ENCODE measurements at places on chromosomes 13 and 19. TPM values are rescaled to one million over a fixed set of nuclear protein-coding genes. Genes with fewer than 3 reads are reported as not detected.
A peak's percentile ranks its signal among the peaks of the same experiment; 100 is the strongest.

GRCh38 chr13:106593132-106593531 lies 25.2 kb upstream of the ARGLU1 start:
- no peak for DNase-seq
- no peaks in the 10 kb centered on the region for H3K36me3 ChIP-seq
- no peak overlapping the region for H3K4me3 ChIP-seq

- DNase-seq: no peak
- H3K4me3 ChIP-seq: no peak overlapping the region
- no peaks in the 10 kb centered on the region for H3K36me3 ChIP-seq
- no peak overlapping the region for H3K27ac ChIP-seq
- no peaks in the 10 kb centered on the region for H3K4me1 ChIP-seq
Observed at GRCh38 chr19:30696514-30696913, 324.3 kb downstream of the ZNF536 start.

GRCh38 chr13:50244355-50244712 lies 229.1 kb downstream of the KCNRG start:
- H3K4me1 ChIP-seq: no peaks in the 10 kb centered on the region
- no peak overlapping the region for H3K27ac ChIP-seq
- DNase-seq: no peak
- no peaks in the 10 kb centered on the region for H3K36me3 ChIP-seq

- no peaks in the 10 kb centered on the region for H3K4me1 ChIP-seq
- H3K27ac ChIP-seq: no peak overlapping the region
- DNase-seq: no peak
- H3K4me3 ChIP-seq: no peak overlapping the region
Observed at GRCh38 chr13:36839981-36840380, 21.0 kb downstream of the RFXAP start.

- no peaks in the 10 kb centered on the region for H3K27me3 ChIP-seq
- no peaks in the 10 kb centered on the region for H3K36me3 ChIP-seq
Observed at GRCh38 chr19:7743425-7743841, 3.9 kb downstream of the CD209 start.

DNA sequence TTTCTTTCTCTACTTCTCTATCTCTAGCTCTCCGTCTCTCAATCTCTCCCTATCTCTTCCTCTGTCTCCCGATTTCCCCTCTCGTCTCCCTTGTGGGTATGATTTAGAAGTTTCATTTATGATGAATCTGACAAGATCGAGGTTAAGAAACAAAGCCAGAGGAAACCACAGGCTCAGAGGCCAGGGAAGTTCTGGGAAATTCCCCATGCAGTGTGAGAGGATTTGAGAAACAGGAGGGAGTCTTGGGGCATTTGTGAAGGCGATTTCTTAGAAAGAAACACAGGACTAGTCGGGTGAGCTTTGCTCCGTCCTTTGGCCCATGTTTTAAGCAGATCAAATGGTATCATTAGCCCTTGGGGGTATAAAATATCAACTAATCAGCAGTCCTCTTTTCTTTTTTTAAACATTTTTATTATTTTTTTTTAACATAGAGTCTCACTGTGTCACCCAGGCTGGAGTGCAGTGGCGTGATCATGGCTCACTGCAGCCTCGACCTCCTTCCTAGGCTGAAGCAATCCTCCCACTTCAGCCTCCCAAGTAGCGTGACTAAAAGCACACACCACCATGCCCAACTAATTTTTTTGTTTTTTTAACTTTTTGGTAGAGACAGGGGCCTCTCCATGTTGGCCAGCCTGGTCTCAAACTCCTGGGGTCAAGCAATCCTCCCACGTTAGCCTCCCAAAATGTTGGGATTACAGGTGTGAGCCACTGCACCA lies 25.8 kb downstream of the TNFSF9 start:
- H3K27me3 ChIP-seq: no peaks in the 10 kb centered on the region
- H3K36me3 ChIP-seq: no peaks in the 10 kb centered on the region
- H3K27ac ChIP-seq: no peak overlapping the region
- H3K4me1 ChIP-seq: no peaks in the 10 kb centered on the region
- no peak overlapping the region for H3K4me3 ChIP-seq

DNA sequence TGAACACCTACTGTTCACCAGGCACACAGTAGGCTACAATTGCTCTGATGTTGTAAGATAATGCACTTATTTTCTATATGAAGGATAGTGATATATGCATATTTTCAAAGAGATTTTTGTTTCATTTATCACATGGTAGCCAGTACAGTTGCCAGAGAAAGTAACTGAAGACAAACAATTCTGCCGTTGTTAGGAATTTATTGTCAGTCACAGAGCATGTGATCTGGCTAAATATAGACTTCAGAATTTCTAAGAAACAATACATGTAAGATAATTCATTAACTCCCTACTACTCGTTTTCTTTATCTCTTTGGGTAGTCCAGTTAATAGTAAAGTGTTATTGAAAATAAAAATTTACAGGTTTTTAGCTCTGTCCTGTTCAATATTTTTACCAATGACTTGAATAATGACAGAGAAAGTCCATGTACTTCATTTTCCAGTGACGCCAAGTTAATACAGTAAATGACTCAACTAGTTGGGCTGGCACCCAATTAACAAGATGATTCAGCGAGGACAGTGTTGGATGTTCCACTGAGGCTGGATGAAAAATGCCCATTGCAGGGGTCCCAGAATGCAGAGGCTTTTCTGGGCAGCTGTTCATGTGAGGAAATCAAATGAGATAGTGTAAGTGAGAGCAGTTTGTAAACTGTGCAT lies 35.6 kb downstream of the GJA3 start:
- H3K4me1 ChIP-seq: no peaks in the 10 kb centered on the region
- no peaks in the 10 kb centered on the region for H3K27me3 ChIP-seq
- H3K4me3 ChIP-seq: no peak overlapping the region
- no peak overlapping the region for H3K27ac ChIP-seq

DNA sequence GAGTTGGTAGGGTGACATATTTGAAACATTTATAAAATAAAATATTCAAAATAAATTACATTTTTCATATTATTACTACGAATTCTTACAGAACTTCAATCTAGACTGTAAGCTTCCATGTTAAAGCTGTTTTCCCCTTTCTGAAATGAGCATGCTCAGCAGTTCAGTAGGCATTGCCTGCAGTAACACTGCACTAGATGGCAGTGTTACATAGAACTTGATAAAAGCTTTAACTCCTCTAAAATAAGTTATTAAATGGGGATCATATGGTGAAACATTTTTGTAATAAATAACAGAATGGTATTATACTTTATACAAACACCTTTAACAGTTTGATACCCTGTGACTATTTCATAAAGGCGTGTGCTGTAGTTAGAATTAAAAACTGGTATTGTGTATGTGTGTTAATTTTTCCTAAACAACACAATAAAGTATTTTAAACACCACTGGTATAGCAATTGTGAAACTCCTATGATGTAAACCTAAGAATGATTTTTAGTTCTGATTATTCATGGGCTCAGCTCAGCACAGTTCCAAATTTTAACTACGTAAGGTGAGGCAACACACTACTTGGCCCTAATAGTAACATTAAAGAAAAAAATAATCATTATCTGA lies 11.6 kb upstream of the GPR18 start:
- no peaks in the 10 kb centered on the region for H3K27me3 ChIP-seq
- no peaks in the 10 kb centered on the region for H3K36me3 ChIP-seq
- no peak overlapping the region for H3K27ac ChIP-seq
- no peaks in the 10 kb centered on the region for H3K4me1 ChIP-seq
- H3K4me3 ChIP-seq: no peak overlapping the region
- DNase-seq: no peak

GRCh38 chr13:114115191-114115671 lies 17.2 kb downstream of the RASA3 start:
- H3K4me3 ChIP-seq: no peak overlapping the region
- no peaks in the 10 kb centered on the region for H3K36me3 ChIP-seq
- no peak for DNase-seq
- H3K4me1 ChIP-seq: peaks cover 4% of the 10 kb centered on the region

GRCh38 chr13:58858870-58859371 lies 1227.4 kb downstream of the PCDH17 start:
- H3K36me3 ChIP-seq: no peaks in the 10 kb centered on the region
- H3K4me1 ChIP-seq: no peaks in the 10 kb centered on the region
- H3K4me3 ChIP-seq: no peak overlapping the region
- no peaks in the 10 kb centered on the region for H3K27me3 ChIP-seq

GRCh38 chr13:76552807-76553206 lies 333.4 kb downstream of the KCTD12 start:
- no peak overlapping the region for H3K4me3 ChIP-seq
- H3K4me1 ChIP-seq: no peaks in the 10 kb centered on the region
- H3K27ac ChIP-seq: no peak overlapping the region
- no peaks in the 10 kb centered on the region for H3K27me3 ChIP-seq

DNA sequence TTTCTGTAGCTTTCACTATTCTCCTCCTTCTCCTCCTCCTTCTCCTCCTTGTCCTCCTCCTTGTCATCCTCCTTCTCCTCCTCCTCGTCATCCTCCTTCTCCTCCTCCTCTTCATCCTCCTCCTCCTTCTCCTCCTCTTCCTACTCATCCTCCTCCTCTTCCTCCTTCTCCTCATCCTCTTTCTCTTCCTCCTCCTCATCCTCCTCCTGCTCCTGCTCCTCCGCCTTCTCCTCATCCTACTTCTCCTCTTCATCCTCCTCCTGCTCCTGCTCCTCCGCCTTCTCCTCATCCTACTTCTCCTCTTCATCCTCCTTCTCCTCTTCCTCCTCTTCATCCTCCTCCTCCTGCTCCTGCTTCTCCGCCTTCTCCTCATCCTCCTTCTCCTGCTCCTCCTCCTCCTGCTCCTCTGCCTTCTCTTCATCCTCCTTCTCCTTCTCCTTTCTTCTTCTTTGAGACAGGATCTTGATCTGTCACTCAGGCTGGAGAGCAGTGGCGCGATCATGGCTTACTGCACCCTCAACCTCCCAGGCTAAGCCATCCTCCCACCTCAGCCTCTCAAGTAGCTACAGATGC lies 36.3 kb downstream of the TRPM4 start:
- no peak for DNase-seq
- H3K4me1 ChIP-seq: peaks cover 4% of the 10 kb centered on the region
- no peaks in the 10 kb centered on the region for H3K27me3 ChIP-seq
- H3K36me3 ChIP-seq: no peaks in the 10 kb centered on the region
- no peak overlapping the region for H3K4me3 ChIP-seq

GRCh38 chr19:38303517-38304351 lies at the start of gene C19orf33:
C19orf33 (plus strand) TSS chr19:38304251; CDS start chr19:38304262, 11 bp downstream.
- no peak for DNase-seq
- H3K27me3 ChIP-seq: no peaks in the 10 kb centered on the region
- no peaks in the 10 kb centered on the region for H3K36me3 ChIP-seq
- no peak within 1 kb of the TSS for H3K4me3 ChIP-seq
- peaks cover 5% of the 10 kb centered on the region for H3K4me1 ChIP-seq
- H3K27ac ChIP-seq: no peak within 1 kb of the TSS

DNA sequence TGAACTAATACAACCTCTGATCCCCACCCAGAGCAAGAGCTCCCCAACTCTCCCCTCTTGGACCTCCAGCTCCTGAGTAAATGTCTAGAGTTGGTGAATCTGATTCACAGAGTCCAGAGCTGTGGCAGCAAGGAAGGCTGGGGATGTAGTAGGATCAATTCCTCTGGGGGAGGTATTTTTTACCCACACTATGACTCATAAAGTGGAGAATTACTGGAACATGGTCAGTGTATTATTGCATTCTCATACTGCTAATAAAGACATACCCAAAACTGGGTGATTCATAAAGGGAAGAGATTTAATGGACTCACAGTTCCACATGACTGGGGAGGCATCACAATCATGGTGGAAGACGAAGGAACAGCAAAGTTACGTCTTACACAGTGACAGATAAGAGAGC lies 496.7 kb downstream of the EFNB2 start:
- no peak overlapping the region for H3K27ac ChIP-seq
- no peaks in the 10 kb centered on the region for H3K27me3 ChIP-seq
- DNase-seq: no peak
- no peaks in the 10 kb centered on the region for H3K4me1 ChIP-seq
- H3K36me3 ChIP-seq: no peaks in the 10 kb centered on the region
- H3K4me3 ChIP-seq: no peak overlapping the region

- H3K4me3 ChIP-seq: peak within 1 kb of the TSS; percentile 19
- H3K27ac ChIP-seq: peak within 1 kb of the TSS; percentile 47
- peak; percentile 54 for DNase-seq
- H3K27me3 ChIP-seq: no peaks in the 10 kb centered on the region
- no peaks in the 10 kb centered on the region for H3K4me1 ChIP-seq
- H3K36me3 ChIP-seq: no peaks in the 10 kb centered on the region
Observed at GRCh38 chr19:10270616-10271394, at the start of gene ICAM1. ICAM1 (plus strand) TSS chr19:10271120; CDS start chr19:10271160, 40 bp downstream.

- no peak overlapping the region for H3K27ac ChIP-seq
- H3K27me3 ChIP-seq: no peaks in the 10 kb centered on the region
- H3K4me3 ChIP-seq: no peak overlapping the region
Observed at GRCh38 chr19:34662919-34663318, 14.0 kb downstream of the SCGB2B2 start.

DNA sequence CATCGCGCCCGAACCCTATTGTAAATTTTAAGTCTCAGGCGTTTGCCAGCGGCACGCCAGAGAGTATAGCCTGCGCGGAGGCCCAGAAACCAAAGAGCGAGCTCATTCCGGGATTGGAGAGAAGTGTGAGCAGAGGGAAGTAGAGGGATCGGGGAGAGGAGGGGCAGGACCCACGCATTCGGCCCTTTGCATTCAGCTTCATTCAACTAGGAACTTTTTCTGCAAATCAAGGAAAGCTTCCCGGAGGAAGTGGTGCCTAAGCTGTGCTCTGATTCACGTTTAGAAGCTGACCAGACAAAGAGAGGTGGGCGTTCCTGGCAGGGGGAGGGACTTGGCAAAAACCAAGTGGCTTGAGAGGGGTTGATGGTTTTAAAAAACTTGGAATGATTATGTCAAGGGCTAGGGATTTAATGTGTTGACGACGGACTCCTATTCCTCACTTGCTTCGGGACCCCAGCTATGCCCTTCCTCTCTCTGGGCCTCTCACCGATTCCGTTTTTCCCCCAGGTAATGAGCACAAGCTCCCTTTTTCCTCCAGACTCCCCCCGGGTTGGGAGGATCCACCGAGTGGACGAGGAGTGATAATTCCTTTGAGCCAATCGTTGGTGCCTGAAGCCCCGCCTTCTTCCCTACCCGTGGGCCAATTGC lies 811 bp upstream of the PRMT1 start:
- peak overlapping the region; percentile 6 for H3K4me3 ChIP-seq
- H3K27me3 ChIP-seq: no peaks in the 10 kb centered on the region
- peaks cover 11% of the 10 kb centered on the region for H3K4me1 ChIP-seq
- peak; percentile 75 for DNase-seq

- no peak overlapping the region for H3K4me3 ChIP-seq
- H3K27ac ChIP-seq: no peak overlapping the region
- no peak for DNase-seq
- H3K27me3 ChIP-seq: no peaks in the 10 kb centered on the region
- peaks cover 5% of the 10 kb centered on the region for H3K4me1 ChIP-seq
Observed at GRCh38 chr19:44722131-44723121, 23.5 kb downstream of the CEACAM16 start.

The AXL gene
- 26.1 TPM for total RNA-seq

The GNG7 gene
- 22.9 TPM for total RNA-seq

The ZNF723 gene
- total RNA-seq: 3.5 TPM

The KCTD15 gene
- 41.7 TPM for total RNA-seq

The ZNF784 gene
- total RNA-seq: 8.9 TPM

The SPACA4 gene
- 0.32 TPM for total RNA-seq

The CGB8 gene
- not detected for total RNA-seq

The INSL3 gene
- total RNA-seq: 117 TPM

The ZNF77 gene
- total RNA-seq: 6.6 TPM

The EBI3 gene
- total RNA-seq: 3.0 TPM

The KLK11 gene
- total RNA-seq: 315 TPM

The POMP gene
- total RNA-seq: 35.9 TPM

The PHLDB3 gene
- 43.5 TPM for total RNA-seq

The ZNF560 gene
- total RNA-seq: 5.9 TPM

The LRG1 gene
- total RNA-seq: 2.5 TPM
